ENCODE measurements at places on chromosomes 12 and 14. TPM values are rescaled to one million over a fixed set of nuclear protein-coding genes. Genes with fewer than 3 reads are reported as not detected.
A peak's percentile ranks its signal among the peaks of the same experiment; 100 is the strongest.

DNA sequence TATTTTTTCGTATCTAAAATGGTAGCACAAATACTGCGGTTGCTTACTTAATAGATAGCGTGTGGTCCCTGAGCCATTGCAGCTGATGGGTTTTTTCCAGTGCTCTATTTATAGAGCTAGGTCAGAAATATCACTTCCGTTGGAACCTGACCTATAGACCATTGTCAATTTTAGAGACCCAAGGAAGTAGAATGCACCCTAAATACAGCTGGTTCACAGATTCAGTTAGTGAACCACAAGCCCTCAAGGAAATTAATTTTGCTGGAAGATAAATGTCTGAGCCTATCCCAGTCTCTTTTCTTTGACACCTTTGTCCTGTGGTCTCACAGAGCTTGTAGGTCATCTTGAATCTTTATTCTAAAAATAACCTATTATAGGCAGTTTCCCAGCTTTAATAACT, 391.0 kb downstream of the ZFP36L1 start:
- DNase-seq: no peak

DNA sequence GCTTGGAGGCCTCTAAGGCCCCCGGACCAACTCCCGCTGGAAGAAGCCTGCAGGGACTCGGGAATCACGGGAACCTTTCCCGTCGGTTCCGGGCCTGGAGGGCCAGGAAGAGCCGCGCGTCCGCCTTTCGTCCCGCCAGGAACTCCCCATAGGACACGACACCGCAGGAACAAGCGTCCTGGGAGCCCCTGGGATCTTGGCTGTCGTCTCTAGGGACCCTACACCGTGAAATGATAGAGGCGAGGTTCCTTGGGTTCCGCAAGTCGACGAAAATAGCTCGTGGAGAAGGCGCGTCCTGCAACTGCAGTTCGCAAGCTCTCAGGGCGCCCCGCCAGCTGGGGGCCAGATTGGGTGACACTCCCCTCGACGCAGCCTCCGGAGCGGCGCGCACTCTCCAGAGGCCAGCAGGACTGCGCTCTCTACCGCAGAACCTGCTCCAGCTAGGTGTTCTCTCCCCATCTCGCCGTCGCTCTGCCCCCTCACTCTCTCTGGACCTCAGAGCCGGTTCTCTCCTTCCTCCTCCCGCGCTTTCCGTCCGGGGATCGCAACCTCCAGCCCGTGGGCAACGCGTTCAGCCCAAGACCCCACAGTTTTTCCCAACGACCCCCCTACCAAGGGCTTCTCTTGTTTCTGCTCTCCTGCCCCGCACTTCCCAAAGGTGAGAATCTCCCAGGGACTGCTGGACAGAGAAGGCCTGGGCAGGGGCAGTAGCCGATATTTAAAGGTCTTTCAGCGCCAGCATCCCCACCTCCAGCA, 776 bp downstream of the BMP4 start:
- peak; percentile 77 for DNase-seq

- DNase-seq: no peak
Measured at GRCh38 chr12:132954471-132955048, 1.5 kb downstream of the ZNF605 start.

DNA sequence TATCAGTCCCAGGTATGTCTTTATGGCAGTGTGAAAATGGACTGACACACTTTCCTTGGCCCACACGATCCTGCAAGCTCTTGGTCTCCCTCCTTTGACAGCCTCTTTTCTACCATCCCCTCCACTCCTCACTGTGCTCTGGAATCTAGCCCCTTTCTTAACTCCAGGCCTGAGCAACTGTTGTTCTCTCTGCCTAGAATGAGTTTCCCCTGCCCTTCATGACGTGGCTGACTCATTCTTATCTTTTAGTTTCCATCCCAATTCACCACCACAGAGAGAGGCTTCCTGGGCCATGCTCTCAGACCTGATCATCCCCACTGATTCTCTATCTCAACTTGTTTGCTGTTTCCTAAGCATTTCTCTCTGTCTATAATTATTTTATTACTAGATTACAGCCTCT, 157.4 kb upstream of the HMGA2 start:
- no peak for DNase-seq

Gene SNRNP35
- total RNA-seq: 23.0 TPM

Gene CLEC6A
- total RNA-seq: not detected

GRCh38 chr14:37278636-37279538, 81.2 kb downstream of the MIPOL1 start:
- no peak for DNase-seq

DNA sequence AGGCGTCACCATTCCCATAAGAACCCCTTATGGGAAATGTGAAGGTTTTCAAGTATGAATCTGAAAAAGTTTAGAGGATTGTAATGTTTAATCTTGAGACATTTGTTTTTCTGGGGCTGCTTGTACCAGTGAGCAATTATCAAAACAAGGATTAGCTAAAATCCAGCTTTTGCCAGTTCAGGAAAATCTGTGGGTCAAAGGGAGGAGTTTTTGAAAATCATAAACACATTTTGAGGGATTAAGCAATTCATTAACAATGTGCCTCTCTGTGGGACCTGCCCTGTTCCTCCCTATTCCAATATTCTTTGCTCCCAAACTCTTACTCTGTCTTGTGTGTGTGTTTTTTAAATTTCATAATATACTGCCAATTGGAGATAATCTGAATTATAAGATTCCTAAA, 11.7 kb upstream of the DAAM1 start:
- DNase-seq: no peak

Gene AGAP2
- 6.5 TPM for total RNA-seq

Gene ADGRD1
- 99.5 TPM for total RNA-seq

Gene RBMS2
- 33.2 TPM for total RNA-seq

Gene ALG10
- total RNA-seq: 3.9 TPM

DNA sequence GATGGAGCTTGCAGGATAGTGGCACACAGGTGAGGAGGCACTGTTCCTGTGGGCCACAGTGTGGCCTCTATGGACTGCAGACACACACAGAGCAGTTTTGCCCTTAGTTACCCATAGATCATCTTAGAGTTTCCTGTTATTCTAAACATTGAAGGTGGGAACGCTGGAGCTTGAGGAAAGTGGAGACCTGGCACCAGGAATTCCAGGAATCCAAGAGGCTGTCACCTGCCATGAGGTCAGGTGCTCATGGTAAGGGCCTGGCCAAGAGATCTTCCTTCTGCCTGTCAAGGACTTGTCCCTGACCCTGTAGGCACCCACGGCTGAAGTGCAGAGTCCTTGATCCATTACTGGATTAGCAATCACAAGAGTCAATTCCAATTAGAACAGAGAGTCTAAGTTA, 65.2 kb upstream of the ACTN1 start:
- DNase-seq: no peak

- DNase-seq: no peak
Measured at GRCh38 chr14:33068040-33068439, 129.4 kb downstream of the NPAS3 start.

DNA sequence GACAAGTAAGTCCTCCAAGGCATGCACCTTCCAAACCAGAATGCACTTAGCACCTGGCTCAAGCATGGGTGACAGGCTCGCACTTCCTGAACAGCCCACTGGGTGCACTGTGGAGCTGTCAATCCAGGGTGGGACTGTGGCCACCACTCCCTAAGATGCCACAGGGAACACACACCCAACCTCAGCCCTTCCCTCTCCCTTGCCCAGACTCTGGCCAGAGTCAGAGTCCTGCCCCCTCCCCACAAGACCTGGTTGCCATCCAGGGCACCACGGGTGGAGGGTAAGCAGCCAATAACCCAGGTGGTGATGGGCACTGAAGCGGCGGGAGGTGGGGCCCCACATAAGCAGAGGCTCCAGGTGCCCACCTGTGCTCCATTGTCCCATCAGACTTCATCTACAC, 160.6 kb downstream of the MYRFL start:
- DNase-seq: no peak

DNA sequence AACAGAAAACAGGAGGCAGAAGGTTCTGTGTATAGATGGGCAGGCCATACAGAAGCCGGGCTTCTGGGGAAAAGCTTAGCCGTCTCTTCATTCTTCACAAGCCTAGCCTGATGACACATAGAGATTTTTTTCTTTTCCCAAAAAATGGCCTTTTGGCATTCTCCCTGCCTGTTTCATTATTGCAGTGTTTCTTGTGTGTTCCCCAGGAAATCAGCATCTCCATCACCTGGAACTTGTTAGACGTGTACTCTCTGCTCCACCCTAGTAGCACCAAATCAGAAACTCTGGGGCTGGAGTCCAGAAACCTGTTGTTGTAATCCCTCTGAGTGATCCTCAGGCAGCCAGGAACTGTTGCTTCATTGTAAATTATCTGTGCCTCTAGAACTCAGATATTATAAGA, 388.1 kb downstream of the CCDC91 start:
- no peak for DNase-seq

GRCh38 chr12:108575199-108575912, 13.0 kb downstream of the ISCU start:
- DNase-seq: no peak

Gene NAV3
- total RNA-seq: 1.5 TPM

- DNase-seq: no peak
Measured at GRCh38 chr12:590206-590750, 73.0 kb downstream of the NINJ2 start.

Gene KRT75
- not detected for total RNA-seq

- no peak for DNase-seq
Measured at GRCh38 chr14:102532204-102532658, 22.7 kb upstream of the ANKRD9 start.

GRCh38 chr12:121132601-121133481, at the start of gene P2RX7:
TSS of gene P2RX7 (plus strand) at chr12:121132876. CDS start at chr12:121132971, 95 bp downstream.
- peak; percentile 80 for DNase-seq

DNA sequence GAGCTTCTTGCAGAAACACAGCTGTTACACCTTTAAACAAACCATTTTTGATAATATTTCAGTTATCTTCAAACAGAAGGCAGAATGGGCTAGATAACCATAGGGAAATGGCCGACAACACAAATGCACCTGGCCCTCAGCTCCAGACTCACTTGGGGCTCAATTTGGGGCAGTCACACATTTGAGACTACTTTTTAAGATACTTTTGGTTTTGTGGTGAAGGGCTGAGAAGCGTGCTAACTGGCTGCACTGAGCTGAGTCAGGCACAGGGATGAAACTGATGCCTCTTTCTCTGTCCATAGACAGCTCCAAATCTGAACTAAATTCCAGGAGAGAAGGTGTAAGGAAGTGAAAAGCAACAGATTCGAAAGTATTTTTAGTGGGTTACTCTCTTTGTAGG, 18.5 kb upstream of the GRIP1 start:
- no peak for DNase-seq

GRCh38 chr12:105226219-105226618, 9.8 kb downstream of the APPL2 start:
- DNase-seq: peak; percentile 50

- DNase-seq: no peak
Measured at GRCh38 chr12:43177276-43177675, 374.7 kb downstream of the ADAMTS20 start.

- DNase-seq: peak; percentile 61
Measured at GRCh38 chr12:124487066-124487833, 80.2 kb downstream of the NCOR2 start.

DNA sequence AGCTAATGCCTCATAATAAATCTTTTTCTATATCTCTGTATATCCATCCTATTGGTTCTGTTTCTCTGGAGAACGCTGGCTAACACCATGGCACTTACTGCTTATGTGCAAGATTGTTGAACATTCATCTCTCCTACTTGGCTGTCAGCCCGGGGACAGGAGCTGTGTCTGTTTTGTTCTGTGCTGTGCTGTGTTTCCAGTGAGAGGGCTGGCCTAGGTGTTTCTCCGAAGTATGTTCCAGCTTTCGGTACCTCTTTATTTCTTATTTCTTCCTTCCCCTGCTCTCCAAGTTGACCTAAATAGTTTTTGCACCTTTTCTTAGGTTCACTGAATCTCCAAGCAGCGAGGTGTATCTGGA, 18.8 kb upstream of the NR4A1 start:
- DNase-seq: peak; percentile 63

GRCh38 chr14:91255026-91255695, 10.7 kb upstream of the GPR68 start:
- DNase-seq: no peak

Gene NRL
- total RNA-seq: 1.5 TPM

DNA sequence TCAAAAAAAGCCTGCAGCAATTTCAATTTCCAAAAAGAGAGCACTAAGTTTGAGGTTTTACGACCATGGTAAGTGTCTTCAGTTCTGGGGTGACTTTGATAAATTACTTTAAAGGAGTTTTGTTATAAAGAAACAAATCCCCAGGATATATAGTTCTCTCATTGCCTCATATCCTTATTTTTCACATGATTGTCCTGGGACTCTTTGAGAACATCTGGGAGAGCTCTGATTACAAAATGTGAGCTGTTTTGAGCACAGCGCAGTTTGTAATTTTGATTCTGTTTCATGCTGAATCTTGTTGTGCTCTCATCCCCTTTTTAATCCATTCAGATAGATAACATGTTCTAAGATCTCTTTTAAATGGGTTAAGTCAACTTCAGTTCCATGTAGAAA, 67.7 kb upstream of the DCN start:
- DNase-seq: no peak

- peak; percentile 53 for DNase-seq
Measured at GRCh38 chr12:6326316-6327228, 15.3 kb downstream of the TNFRSF1A start.

GRCh38 chr12:10926269-10926668, 2.8 kb upstream of the PRH2 start:
- no peak for DNase-seq

Gene TRIM9
- 0.27 TPM for total RNA-seq

GRCh38 chr14:31877255-31877798, 199.8 kb upstream of the ARHGAP5 start:
- no peak for DNase-seq

DNA sequence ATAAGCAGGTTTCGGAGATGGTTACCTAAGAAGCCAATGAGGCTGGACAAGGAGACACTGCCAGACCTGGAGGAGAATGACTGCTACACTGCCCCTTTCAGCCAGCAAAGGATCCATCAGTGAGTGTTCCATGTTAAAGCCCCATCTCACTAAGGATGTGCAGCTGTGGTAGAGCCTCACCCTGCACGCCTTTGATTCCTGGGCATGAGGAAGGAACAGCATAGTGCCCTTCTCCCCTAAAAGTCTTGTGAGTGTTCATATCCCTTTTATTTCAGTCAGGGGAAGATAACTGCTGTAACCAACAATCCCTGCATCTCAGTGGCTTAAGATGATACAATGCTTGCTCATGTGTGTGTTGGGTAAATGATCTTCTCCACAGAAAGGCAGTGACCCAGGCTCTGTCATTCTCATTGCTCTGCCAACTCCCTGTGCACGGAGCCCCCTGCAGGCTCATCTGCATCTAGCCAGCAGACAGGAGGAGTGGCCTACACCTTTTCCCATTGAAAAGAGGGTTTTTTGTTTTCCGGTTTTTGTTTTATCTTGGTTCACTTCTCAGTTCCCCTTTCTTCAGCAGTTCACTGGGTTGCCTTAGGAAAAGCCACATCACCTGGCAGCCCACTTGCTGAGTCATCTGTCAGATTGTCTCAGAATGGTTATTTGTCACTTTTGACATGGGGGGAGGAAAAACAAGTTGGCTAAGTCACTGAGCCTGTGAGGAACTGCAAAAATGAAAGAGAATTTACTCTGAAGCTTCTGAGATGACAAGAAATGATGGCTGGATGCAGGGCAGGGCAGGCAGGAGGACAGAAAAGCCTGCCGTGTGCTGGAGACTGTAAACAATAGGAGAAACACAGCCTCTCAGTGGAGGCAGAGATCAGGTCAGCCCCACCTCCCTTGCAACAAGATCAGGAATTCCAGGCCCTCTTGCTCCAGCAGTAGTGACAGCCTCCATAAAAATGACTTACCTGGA, 193.3 kb downstream of the ANO4 start:
- no peak for DNase-seq

- DNase-seq: no peak
Measured at GRCh38 chr12:73678335-73678734, 859.3 kb upstream of the ATXN7L3B start.

GRCh38 chr12:10563966-10564365, 49.4 kb downstream of the MAGOHB start:
- no peak for DNase-seq

GRCh38 chr14:33357225-33358010, 418.7 kb downstream of the NPAS3 start:
- DNase-seq: no peak
